ENCODE measurements at places on chromosomes 3 and 15.
A peak's percentile ranks its signal among the peaks of the same experiment; 100 is the strongest.

DNA sequence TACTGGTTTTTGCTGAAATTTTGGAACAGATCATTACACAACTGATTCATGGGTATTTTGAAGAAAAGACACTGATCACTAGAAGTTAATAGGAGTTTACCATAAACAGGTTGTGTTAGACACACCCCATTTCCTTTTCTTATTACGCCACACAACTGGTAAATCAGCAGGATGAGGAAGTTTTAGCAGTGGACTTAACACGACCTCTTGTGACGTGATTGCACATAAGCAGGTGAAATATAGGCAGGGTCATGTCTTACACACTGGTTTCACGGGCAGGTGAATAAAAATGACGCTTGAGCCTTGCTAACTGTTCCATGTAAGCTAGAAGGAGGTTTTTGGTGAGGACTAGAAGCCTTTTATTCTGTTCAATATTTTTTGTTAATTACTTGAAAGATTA, 27.1 kb upstream of the TPRG1 start:
- DNase-seq = no peak

DNA sequence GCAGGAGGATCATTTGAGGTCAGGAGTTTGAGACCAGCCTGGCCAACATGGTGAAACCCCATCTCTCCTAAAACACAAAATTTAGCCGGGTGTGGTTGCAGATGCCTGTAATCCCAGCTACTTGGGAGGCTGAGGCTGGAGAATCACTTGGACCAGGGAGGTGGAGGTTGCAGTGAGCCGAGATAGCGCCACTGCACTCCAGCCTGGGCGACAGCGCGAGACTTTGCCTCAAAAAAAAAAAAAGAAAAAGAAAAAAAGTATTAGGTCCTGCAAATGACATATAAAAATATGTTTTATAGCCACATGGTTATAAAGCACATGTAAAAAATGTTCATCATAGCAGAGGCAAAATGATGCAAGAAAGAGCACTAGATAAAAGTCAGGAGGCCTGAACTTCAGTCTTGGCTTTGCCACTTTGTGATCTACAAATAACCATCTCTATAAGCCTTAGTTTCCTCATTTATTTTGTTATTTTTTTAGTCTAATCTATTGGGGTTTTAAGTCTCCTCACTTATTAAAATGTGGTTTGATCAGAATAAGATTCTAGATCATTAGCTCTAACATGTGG, 4.9 kb downstream of the SLC12A6 start:
- no peak for DNase-seq

- DNase-seq = no peak
Observed at GRCh38 chr3:156792114-156792513, 34.0 kb upstream of the LEKR1 start.

- peak; percentile 88 for DNase-seq
Observed at GRCh38 chr15:48644827-48645557, 517 bp downstream of the FBN1 start.

DNA sequence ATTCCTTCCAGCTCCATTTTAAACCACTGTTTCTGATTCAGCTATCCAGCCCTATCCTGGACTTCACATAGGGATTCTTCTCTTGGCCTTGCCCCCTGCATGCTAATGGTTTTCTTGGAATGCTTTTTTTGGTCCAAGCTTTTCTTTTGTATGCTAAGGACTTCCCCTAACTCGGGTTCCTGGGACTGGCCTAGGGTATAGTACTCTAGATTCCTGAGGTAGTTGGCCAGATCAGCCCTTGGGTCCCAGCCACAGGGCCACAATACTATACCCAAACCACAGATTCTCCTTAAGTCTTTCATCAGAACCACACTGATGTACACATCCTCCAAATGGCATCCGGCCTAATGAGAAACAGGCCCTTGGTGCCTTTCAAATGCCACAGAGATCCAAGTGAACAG, 2.8 kb downstream of the FYCO1 start:
- DNase-seq = no peak

All from eye (tissue), 1 donor.